Endothelial cell of umbilical vein (primary cell): ENCODE measurements at places on chromosomes 12 and 14. TPM values are rescaled to one million over a fixed set of nuclear protein-coding genes. Genes with fewer than 3 reads are reported as not detected.

GRCh38 chr12:47110011-47110541 lies 30.3 kb upstream of the AMIGO2 start:
- no peaks in the 10 kb centered on the region for H3K36me3 ChIP-seq
- DNase-seq: no peak
- H3K27me3 ChIP-seq: no peaks in the 10 kb centered on the region
- no peaks in the 10 kb centered on the region for H3K4me1 ChIP-seq
- H3K27ac ChIP-seq: no peak overlapping the region

- no peak overlapping the region for H3K27ac ChIP-seq
- H3K4me1 ChIP-seq: no peaks in the 10 kb centered on the region
- no peaks in the 10 kb centered on the region for H3K36me3 ChIP-seq
- no peaks in the 10 kb centered on the region for H3K27me3 ChIP-seq
- H3K4me3 ChIP-seq: no peak overlapping the region
- DNase-seq: no peak
Measured at GRCh38 chr12:40312196-40312595, 87.4 kb downstream of the LRRK2 start.

HOMEZ gene
- total RNA-seq: 11.3 and 11.7 TPM in 2 replicates

GRCh38 chr12:27530157-27530922 lies 6.3 kb downstream of the PPFIBP1 start:
- H3K27ac ChIP-seq: no peak overlapping the region
- no peaks in the 10 kb centered on the region for H3K36me3 ChIP-seq

TOMM20L gene
- total RNA-seq: not detected in 2 replicates

OR4E2 gene
- not detected in 2 replicates for total RNA-seq

DNA sequence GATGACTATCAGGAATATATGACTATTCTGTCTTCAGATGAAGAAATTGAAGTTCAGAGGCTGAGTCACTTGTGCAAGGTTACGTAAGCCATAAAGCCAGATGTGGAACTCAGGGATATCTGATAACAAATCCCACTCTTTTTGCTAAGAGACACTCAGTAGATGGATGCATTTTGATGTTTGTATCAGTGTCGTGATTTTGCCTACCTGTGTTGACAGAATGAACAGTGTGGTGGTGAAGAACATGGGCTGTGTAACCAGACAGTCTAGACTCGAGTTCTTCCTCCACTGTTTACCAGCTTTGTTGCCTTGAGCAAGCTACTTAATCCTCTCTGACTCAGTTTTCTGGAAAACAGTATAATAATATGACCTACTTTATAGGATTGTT lies 93.9 kb downstream of the DAAM1 start:
- no peaks in the 10 kb centered on the region for H3K36me3 ChIP-seq
- no peak overlapping the region for H3K27ac ChIP-seq
- no peak for DNase-seq
- no peak overlapping the region for H3K4me3 ChIP-seq
- no peaks in the 10 kb centered on the region for H3K27me3 ChIP-seq

GRCh38 chr14:22268875-22269274 lies 320.1 kb downstream of the DAD1 start:
- H3K4me3 ChIP-seq: no peak overlapping the region
- H3K27me3 ChIP-seq: no peaks in the 10 kb centered on the region
- H3K36me3 ChIP-seq: no peaks in the 10 kb centered on the region

SLC22A17 gene
- 1.8 and 4.6 TPM in 2 replicates for total RNA-seq

PLCZ1 gene
- total RNA-seq: not detected in 2 replicates
